ENCODE measurements at places on chromosomes 11 and 22.

GRCh38 chr11:130675917-130676316 is 227.5 kb downstream of the ADAMTS15 start:
- no peak for DNase-seq

DNA sequence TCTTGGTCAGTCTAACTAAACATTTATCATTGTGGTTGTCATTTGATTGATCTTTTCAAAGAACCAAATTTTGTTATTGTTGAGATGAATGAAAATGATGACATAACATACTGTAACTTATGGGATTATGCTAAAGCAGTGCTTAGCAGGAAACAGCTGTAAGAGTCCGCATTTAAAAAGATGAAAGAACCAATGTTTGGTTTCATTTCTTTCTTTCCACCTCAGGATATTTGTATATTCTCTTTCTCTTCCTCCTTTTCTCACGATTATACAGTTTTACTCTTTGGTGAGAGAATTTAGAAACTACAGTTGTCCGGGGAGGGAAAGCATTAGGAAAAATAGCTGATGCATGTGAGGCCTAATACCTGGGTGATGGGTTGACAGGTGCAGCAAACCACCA is 23.1 kb downstream of the PIH1D2 start:
- DNase-seq: no peak

DNA sequence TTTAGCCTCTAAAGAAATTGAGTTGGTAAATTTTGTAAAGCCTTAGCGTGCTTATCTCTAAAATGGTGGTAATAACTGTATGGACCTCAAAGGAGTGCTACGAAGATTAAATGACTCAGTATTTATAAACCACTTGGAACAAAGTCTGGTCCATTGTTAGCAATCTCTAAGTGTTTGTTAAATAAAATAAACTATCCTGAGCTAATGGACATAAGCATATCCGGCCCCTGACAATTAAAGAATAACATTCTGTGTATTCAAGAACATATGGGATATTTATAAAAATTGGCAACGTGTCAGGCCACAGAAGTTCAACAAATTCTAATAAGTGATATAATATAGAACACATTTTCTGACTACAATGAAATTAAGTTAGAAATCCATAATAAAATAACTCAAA is 71.0 kb downstream of the MYEOV start:
- DNase-seq: no peak

GRCh38 chr11:65113361-65113756 is 1.7 kb downstream of the TM7SF2 start:
- no peak for DNase-seq

- no peak for DNase-seq
Measured at GRCh38 chr11:27718346-27718862, 18.1 kb upstream of the BDNF start.

GRCh38 chr11:18253778-18254338 is 5.4 kb upstream of the SAA2 start:
- no peak for DNase-seq

DNA sequence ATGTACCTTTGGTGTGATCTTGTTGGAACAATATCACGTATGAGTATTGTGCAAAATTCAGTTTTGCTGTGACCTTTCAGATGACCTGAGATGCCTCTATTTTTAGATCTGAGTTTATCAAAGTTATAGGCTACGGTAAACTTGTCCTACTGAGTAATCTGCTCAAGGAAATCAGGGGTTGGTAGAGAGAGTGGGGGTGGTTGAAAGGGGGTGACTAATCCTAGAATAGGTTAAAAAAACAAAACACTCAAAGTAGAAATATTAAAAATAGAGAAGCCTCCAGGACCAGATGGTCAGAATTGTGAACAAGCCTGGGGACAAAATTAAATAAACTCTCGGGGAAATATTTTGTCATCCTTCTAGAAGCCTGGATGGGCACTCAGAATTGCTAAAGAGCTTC is 59.9 kb upstream of the C11orf87 start:
- no peak for DNase-seq
